ENCODE measurements at places on chromosomes 5 and 9. TPM values are rescaled to one million over a fixed set of nuclear protein-coding genes. Genes with fewer than 3 reads are reported as not detected.

DNA sequence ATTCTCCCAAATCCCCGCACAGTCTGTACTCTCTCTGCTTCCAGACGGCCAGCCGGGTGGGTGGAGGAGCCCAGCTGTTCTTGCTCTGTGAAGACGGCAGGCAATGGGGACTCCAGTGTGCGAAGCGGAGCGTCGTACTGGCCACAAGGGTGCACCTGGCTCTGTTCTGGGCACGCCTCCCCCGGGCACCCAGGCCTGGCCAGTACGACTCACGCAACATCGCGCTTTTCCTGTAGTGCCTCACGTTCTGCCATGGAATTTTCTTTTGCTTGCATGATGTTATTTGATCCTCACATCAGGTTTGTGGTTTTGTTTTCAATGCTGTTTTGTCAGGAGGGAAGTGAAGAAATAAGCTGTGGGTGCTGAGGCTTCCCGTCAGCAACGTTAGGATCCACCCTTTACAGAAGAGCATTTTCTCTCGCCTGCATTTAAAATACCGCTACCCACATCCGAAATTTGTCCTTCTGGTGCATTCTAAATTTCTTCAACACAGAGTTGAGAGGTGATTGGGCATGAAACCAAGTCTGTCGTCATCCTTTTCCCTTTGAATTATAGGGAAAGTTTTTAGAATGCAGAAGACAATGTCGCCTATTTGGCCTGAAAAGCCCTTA lies 311.7 kb downstream of the TRIM36 start:
- DNase-seq, result peak; percentile 47

DNA sequence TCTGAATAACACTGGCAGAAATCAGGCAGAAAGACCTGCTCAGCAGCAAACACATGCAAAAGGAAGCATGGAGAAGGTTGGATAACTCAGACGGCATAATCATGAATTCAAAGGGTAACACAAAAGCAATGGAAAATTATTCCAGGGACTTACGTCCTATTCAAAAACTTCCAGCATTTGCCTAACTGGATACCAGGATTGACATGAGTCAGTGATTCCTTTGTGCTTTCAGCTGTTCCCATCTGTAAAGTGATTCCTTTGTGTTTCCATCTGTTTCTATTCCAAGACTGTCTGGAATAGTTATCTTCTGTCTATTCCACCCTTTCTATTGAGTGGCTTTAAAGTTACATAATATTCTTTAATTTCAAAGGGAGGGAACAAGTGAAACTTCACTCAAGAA lies 1361.7 kb upstream of the CDH9 start:
- DNase-seq, result no peak

DNA sequence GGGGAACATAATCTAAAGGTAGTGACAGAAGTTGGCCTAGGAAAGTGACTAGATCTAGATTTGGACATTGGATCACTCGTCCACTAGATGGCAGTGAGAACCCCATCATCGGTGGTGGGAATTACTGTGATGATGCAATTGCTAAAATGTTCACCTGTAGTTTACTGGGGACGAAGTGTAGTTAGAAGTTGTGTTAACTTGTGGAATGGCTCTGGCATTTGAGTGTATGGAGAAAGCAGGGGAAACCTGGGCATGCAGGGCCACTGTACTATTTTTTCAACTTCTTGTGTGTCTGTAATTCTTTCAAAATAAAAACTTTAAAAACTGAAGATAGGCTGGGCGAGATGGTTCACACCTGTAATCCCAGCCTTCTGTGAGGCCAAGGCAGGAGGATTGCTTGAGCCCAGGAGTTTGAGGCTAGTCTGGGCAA lies 75.5 kb downstream of the PHAX start:
- DNase-seq, result peak; percentile 62

DNA sequence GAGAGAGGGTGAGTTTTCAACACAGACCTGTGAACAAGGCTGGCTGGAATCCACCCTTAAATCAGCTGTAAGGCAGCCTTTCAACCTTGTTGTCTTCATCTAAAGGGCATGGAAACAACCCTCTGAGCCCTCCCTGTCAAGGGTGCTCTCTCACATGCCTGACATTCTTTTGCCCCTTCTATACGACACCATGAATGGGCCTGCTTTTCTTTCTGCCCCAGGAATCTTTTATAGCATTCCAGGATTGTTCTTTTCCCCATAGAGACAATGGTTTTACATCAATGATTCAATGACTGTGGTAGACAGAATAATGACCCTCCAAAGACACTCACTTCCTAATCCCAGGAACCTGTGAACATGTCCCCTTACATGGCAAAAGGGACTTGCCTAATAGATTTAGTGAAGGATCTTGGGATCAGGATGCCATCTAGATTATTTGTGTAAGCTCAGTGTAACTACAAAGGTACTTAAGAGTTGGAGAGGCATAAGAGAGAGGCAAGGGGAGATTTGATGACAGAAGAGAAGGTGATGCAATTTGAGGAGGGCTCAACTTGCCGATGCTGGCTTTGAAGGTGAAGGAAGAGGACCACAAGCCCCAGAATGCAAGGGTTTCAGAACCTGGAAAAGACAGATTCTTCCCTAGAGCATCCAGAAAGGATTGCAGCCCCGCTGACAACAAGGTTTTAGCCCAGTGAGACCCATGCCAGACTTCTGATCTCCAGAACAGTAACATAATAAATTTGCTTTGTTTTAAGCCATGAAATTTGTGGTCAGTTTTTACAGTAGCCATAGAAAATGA lies 29.2 kb upstream of the HMHB1 start:
- no peak for DNase-seq

GRCh38 chr9:1125741-1126140 lies 75.6 kb downstream of the DMRT2 start:
- DNase-seq, result peak; percentile 77

DNA sequence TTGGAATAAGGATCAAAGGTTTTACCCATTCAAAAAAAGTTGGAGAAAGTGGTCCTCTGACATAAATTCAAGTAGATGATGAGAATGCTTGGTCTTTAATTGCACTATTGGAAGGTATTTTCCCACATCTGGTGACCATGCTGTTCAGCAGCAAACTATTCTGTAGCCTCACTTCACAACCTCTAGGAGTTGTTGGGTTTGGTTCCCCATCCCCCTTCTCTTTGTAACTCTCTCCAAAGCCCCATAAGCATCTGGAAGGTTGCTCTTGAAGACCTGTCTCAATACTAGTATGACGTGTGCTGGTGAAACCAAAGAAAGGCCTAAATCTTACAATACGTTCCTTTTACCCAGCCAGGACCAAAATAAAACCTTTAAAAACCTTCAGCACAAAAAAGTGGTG lies 8.5 kb downstream of the RGMB start:
- DNase-seq, result no peak

DNA sequence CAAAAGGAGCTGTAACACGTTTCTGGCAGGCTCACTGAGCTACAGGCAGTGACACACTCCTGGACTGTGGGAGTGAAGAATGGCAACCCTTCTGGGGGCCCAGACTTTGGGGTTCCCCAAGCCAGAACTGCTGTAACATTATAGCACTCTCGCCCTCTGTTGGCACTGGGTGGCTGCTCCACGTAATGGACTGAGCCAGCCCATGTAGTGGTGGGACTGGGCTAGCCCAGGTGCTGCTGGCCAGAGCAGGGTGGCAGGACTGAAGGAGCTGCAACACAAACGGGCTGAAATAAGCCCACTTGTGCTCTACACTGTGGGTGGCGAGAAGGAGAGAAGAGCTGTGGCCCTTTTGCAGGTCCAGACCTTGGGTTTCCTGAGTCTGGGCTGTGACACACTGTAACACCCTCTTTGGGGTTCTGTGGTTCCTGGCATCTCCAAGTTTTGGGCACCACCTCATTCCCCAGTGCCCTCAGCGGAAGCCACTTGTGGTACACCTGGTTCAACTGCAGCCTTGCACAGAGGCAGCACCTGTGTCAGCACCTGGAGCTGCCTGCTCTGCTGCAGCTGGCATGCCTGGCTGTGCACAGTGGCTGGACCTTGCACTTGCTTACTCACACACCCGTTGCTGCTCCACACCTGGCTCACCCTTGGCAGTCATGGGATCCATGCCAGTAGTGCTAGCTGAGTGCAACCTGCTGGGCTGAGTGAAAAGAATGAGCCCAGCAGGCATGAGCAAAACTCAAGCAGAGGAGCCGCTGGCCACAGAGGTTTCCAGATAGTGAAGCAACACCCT lies 95.0 kb upstream of the PRR16 start:
- no peak for DNase-seq

- DNase-seq, result peak; percentile 72
These were observed 45.9 kb downstream of the PRRT1B start for GRCh38 chr9:131590907-131591844.

DNA sequence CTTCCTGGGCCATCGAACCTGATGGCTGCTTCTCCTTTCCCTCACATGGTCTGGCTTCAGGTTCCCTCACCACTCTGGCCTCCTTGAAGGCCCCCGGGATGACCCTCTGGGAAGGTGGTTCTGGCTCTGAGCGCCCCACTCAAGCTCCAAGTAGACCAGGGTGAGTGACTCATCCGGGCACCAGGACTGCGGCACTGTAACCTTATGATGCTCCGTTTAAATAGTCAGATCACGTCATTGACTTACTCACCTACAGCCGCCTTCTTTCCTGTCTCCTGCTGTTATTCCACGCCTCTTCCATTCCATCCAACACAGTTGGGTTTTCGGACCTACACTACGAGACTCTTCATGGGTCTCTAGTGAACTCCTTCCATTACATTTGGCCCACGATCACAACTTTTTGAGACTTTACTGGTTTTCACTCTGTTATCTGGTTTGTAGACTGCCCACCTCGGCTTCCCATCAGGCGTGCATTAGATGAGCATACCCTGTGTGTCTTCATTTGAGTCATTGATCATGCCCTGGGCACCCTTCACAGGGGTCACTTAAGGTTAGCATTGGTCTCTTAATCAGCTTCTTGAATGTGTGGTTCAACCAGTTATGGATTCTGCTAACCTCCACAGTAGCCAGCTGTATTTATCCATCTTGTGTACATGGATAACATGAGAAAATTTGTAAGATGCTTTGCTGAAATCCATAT lies 138.8 kb upstream of the LMX1B start:
- no peak for DNase-seq

- DNase-seq, result no peak
These were observed 6.7 kb upstream of the MTMR12 start for GRCh38 chr5:32319392-32319791.

DNA sequence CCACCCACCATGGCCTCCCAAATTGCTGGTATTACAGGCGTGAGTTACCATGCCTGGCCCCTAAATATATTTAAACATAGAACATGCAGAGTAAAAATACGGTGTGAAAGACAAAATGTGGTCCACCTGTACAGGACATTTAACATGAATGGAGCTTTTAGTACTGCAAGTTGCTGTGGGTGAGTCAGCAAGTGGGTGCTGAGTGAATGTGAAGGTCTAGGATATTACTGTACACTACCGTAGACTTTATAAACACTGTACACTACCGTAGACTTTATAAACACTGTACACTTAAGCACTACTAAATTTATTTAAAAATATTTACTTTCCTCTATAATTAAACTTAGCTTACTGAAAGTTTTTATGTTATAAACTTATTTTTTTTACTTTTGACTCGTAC lies 317.8 kb downstream of the PRDM9 start:
- no peak for DNase-seq

- no peak for DNase-seq
These were observed 26.3 kb upstream of the FST start for GRCh38 chr5:53453898-53454718.

Gene TEK
- 28.6 TPM for total RNA-seq

Gene FCN2
- not detected for total RNA-seq

Gene GFPT2
- total RNA-seq, result 170 TPM

Gene C9orf50
- 1.2 TPM for total RNA-seq

Gene SPINK5
- 3.6 TPM for total RNA-seq

Gene KIF20A
- 6.0 TPM for total RNA-seq

Gene ARL14EPL
- 1.9 TPM for total RNA-seq

Gene GOLM1
- 29.4 TPM for total RNA-seq
